AG08396 (cell line): ENCODE measurements at places on chromosomes 16 and 17.

DNA sequence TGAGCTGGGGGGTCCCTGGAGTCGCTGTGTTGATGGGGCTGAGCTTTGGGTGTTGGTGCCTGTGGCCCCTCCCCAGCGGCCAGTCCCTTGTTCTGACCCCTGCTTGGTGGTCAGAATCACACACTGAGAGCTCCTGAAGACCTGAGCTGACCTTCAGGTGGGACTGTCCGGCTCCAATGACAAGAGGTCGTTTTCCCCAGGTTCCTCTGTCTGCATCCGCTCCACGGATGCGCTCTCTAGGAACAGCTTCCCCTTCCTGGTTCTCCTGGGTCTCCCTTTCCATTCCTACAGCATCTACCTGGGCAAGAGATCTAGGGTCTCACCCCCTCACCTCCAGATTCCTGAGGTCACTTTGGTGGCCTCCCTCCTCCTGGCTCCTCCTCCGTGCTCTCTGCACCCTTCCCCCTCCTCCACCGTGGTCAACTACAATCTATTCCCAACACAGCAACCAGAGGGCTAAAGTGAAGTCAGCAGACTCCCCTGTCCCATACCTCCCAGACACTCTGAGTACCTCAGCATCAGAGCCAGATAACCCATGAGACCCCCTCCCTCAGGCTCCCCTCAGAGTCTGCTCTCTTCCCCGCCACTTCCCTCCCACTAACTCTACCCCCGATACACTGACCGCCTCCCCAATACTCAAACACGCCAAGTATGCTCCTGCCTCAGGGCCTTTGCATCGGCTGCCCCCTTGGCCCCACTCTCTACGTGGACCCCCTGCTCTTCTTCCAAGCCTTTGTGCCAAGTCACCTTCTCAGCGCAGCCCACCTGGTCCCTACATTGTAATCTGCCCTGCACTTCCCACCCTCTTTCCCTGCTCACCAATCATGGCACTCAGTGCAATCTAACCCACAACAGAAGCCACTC is 9.0 kb upstream of the SEC14L5 start:
- DNase-seq = no peak

DNA sequence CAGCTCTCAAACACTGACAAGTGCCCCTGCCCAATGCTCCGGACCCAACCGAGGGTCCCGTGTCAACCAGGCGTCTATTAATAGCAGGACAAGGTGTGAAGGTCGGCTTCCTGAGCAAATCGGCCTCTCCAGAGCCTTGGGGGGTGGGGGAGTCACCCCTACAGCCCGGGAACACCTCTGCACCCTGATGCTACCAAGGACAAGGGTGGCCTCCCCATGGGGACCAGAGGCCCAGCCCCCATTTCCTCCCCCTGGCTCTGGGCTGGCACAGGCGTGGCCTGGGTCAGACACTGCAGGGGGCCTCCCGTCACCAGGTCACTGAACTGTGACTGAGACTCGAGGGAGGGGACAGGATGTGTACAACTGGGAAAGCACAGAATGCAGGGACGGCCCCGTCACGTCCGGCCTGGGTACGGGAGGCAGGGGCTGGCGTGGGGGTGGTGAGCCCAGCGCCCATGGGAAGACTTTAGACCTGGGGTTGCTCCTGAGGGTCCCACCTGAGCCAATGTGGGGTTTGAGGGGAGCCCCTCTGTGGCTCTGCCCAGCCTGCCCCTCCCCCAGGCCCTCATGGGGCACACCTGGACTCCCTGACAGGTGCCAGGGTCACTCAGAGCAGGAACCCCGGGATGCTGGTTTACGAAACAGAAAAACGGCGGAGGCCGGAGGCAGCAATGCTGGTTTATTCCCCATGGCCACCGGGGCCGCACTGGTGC is 579 bp upstream of the CYBA start:
- DNase-seq = no peak

GRCh38 chr16:5516115-5516514 is 418.5 kb upstream of the EEF2KMT start:
- no peak for DNase-seq

DNA sequence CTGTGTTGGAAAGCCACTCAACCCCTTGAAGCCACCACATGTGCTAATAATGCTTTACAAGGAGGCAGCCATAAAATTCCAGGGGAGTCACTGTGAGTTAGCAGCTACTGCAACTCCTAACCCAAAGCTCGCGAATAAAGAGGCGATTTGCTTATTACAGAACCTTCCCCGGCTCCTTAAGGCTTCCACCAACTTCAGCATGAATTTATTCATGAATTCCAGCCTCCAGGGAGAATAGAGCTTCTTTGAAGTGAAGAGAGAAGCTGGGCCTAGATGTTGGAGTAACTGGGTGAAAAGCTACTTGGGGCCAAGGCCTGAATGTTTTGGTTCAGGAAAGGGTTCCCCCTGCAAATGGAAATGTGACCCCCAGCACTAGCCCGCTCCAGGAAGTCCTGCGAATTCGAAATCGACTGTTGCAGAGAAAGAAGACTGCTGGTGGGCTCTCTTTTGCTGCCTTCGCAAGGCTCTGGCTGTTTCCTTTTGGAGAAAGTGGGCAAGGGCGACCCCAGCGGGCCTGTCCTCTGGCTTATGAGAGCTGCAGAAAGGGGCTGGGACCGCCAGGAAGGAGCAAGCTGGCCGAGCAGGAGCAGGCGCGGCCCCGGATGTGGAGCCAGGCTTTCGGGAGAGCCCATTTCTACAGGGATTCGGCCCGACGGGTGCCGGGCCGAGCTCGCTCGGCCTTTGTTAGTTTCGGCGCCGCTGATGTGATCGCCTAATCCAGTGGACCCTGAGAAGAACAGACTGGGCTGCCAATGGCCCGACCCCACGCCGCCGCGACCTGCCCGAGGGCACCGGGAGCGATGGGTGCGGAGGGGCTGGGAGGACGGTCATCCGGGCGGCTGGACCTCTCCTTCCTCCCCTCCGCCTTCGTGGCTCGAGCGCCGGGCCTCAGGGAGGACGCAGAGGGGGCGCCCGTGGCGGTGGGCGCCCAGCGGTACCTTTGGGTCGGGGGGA is 7.6 kb downstream of the CBX8 start:
- no peak for DNase-seq
